ENCODE measurements at places on chromosomes 6 and 20. TPM values are rescaled to one million over a fixed set of nuclear protein-coding genes. Genes with fewer than 3 reads are reported as not detected.
A peak's percentile ranks its signal among the peaks of the same experiment; 100 is the strongest.

IP6K3 gene
- not detected for total RNA-seq

SLC26A8 gene
- not detected for total RNA-seq

RWDD1 gene
- total RNA-seq = 45.2 TPM

LY6G5B gene
- 23.2 TPM for total RNA-seq

TCP11 gene
- total RNA-seq = not detected

COX4I2 gene
- total RNA-seq = not detected

OLIG3 gene
- total RNA-seq = 0.44 TPM

DEFB112 gene
- total RNA-seq = not detected

RBPJL gene
- not detected for total RNA-seq

HCK gene
- not detected for total RNA-seq

EFCAB8 gene
- total RNA-seq = 1.0 TPM

GRCh38 chr6:111564482-111564945 is 41.2 kb downstream of the TRAF3IP2 start:
- H3K36me3 ChIP-seq = peaks cover 72% of the 10 kb centered on the region
- peak; percentile 18 for DNase-seq
- no peaks in the 10 kb centered on the region for H3K27me3 ChIP-seq
- H3K27ac ChIP-seq = peak overlapping the region; percentile 63
- H3K4me1 ChIP-seq = peaks cover 55% of the 10 kb centered on the region

GRCh38 chr6:56796196-56796532 is 153.5 kb upstream of the DST start:
- H3K4me1 ChIP-seq = no peaks in the 10 kb centered on the region
- H3K27me3 ChIP-seq = peaks cover 8% of the 10 kb centered on the region
- no peak for DNase-seq
- H3K36me3 ChIP-seq = no peaks in the 10 kb centered on the region
- H3K27ac ChIP-seq = no peak overlapping the region

- H3K27ac ChIP-seq = peak overlapping the region; percentile 99
- H3K4me3 ChIP-seq = peak overlapping the region; percentile 92
- peaks cover 28% of the 10 kb centered on the region for H3K36me3 ChIP-seq
- H3K4me1 ChIP-seq = peaks cover 72% of the 10 kb centered on the region
- DNase-seq = peak; percentile 34
- H3K27me3 ChIP-seq = no peaks in the 10 kb centered on the region
Observed at GRCh38 chr6:107821591-107821990, 2.5 kb downstream of the SCML4 start.

GRCh38 chr20:63342561-63343459 is 18.3 kb downstream of the CHRNA4 start:
- no peak overlapping the region for H3K4me3 ChIP-seq
- no peaks in the 10 kb centered on the region for H3K4me1 ChIP-seq
- peaks cover 5% of the 10 kb centered on the region for H3K27me3 ChIP-seq
- DNase-seq = no peak
- H3K27ac ChIP-seq = no peak overlapping the region
- no peaks in the 10 kb centered on the region for H3K36me3 ChIP-seq

- H3K4me3 ChIP-seq = no peak overlapping the region
- peaks cover 9% of the 10 kb centered on the region for H3K27me3 ChIP-seq
- H3K4me1 ChIP-seq = no peaks in the 10 kb centered on the region
Observed at GRCh38 chr6:28757429-28758045, 166.2 kb downstream of the TRIM27 start.

- H3K36me3 ChIP-seq = no peaks in the 10 kb centered on the region
- H3K27ac ChIP-seq = no peak overlapping the region
- H3K4me1 ChIP-seq = no peaks in the 10 kb centered on the region
- H3K4me3 ChIP-seq = no peak overlapping the region
Observed at GRCh38 chr20:10992731-10993130, 318.9 kb upstream of the JAG1 start.

GRCh38 chr20:19284400-19285178 is 72.1 kb downstream of the SLC24A3 start:
- no peaks in the 10 kb centered on the region for H3K4me1 ChIP-seq
- no peak overlapping the region for H3K27ac ChIP-seq
- no peak overlapping the region for H3K4me3 ChIP-seq
- no peaks in the 10 kb centered on the region for H3K36me3 ChIP-seq
- DNase-seq = no peak

DNA sequence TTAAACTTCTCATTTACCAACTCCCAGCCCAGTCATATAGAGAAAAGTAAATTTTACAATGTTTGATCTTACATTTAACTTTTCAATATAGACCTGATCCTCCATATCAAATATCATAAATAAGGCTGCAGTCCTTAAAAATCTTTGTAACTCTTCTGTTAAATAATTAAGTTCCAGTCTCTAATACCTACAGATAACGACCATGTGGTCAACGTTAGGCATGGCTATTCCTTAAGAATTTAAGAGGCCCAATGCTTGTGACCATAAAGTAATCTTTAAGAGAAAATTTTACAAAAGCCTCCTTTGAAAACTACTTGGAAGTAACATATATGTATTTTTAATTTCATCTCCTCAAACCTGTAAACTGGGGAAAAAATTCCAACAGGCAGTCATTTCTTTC is 1.6 kb downstream of the FBXO5 start:
- H3K36me3 ChIP-seq = peaks cover 66% of the 10 kb centered on the region
- no peaks in the 10 kb centered on the region for H3K27me3 ChIP-seq
- H3K4me3 ChIP-seq = peak overlapping the region; percentile 77
- H3K4me1 ChIP-seq = peaks cover 55% of the 10 kb centered on the region
- DNase-seq = no peak

DNA sequence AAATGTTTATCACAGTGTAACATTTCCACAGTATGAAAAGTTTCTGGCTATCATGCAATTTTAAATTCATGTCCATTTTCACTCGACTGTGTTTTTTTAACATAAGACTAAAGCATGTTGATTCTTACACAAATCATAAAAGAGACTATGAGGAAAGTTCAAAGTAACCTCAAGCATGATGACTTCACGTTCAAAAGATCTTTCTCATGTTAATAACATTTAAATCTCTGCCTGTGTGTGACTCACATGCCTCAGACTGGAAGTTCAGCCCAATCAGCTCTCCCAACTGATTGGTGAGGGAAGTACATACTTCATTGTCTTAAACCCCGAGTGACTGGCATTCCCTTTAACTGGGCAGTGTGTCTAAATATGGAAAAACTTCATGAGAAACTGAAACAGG is 37.4 kb downstream of the ATXN1 start:
- no peak overlapping the region for H3K4me3 ChIP-seq
- no peak overlapping the region for H3K27ac ChIP-seq
- no peaks in the 10 kb centered on the region for H3K27me3 ChIP-seq
- DNase-seq = no peak
- peaks cover 27% of the 10 kb centered on the region for H3K36me3 ChIP-seq

DNA sequence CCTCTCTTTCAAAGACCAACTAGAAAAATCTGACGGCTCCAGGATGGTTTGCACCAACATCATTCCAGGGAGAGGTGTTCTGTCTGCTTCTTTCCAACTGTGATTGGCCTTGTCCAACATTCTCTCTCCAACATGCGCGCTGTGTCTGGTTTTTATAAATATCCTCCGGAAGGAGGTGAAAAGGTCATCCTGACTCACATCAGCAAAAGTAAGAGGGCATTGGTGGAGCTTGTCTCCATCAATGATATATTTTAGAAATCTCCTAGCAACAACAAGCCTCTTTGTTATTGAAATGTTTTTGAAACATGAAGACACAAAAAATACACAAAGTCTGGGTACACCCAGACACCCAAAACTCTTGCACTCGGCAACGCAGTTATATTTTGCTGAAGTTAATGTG is 475.3 kb upstream of the JARID2 start:
- no peaks in the 10 kb centered on the region for H3K36me3 ChIP-seq
- peaks cover 3% of the 10 kb centered on the region for H3K27me3 ChIP-seq
- DNase-seq = no peak
- no peak overlapping the region for H3K27ac ChIP-seq

GRCh38 chr6:33207552-33208090 is 679 bp upstream of the RING1 start:
- peak overlapping the region; percentile 87 for H3K27ac ChIP-seq
- DNase-seq = no peak
- H3K27me3 ChIP-seq = peaks cover 1% of the 10 kb centered on the region

DNA sequence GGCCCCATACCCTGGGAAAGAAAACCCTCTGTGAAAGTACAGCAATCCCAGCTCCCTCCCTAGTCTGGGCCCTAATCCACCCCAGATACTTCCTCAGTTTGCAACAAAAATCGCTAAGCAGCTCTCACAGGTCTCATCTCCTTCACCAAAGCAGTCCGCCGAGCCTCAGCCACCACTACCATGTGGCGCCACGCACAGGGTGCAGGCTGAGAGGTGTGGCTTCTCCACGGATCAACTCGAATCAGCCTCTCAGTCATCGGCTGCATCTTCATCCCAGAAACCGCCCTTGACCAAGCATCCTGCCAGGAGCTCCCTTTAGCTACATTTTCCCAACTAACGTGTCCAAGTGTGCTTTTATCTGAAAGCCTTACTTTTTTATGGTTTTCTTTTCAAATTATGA is 50.7 kb downstream of the ANKRD60 start:
- no peak overlapping the region for H3K27ac ChIP-seq
- DNase-seq = no peak

GRCh38 chr6:111592726-111593511 is 12.8 kb downstream of the TRAF3IP2 start:
- peaks cover 31% of the 10 kb centered on the region for H3K36me3 ChIP-seq
- no peaks in the 10 kb centered on the region for H3K27me3 ChIP-seq

GRCh38 chr6:118963003-118963402 is 28.0 kb upstream of the MCM9 start:
- no peak for DNase-seq
- H3K27ac ChIP-seq = no peak overlapping the region
- no peaks in the 10 kb centered on the region for H3K27me3 ChIP-seq
- H3K36me3 ChIP-seq = no peaks in the 10 kb centered on the region

- peaks cover 2% of the 10 kb centered on the region for H3K36me3 ChIP-seq
- no peak for DNase-seq
- H3K4me3 ChIP-seq = peak overlapping the region; percentile 30
- H3K27ac ChIP-seq = peak overlapping the region; percentile 82
- H3K4me1 ChIP-seq = peaks cover 37% of the 10 kb centered on the region
- peaks cover 4% of the 10 kb centered on the region for H3K27me3 ChIP-seq
Observed at GRCh38 chr6:105482227-105482844, 79.5 kb upstream of the PREP start.

GRCh38 chr6:148700047-148700715 is 46.6 kb upstream of the UST start:
- DNase-seq = no peak
- no peak overlapping the region for H3K27ac ChIP-seq
- H3K4me1 ChIP-seq = peaks cover 10% of the 10 kb centered on the region
- peaks cover 3% of the 10 kb centered on the region for H3K27me3 ChIP-seq
- H3K36me3 ChIP-seq = no peaks in the 10 kb centered on the region

- H3K27me3 ChIP-seq = peaks cover 49% of the 10 kb centered on the region
- H3K4me1 ChIP-seq = peaks cover 27% of the 10 kb centered on the region
- H3K36me3 ChIP-seq = no peaks in the 10 kb centered on the region
- H3K27ac ChIP-seq = no peak overlapping the region
- no peak overlapping the region for H3K4me3 ChIP-seq
Observed at GRCh38 chr20:1490643-1491195, 501 bp downstream of the SIRPB2 start.

GRCh38 chr6:165804331-165805066 is 141.5 kb upstream of the PDE10A start:
- H3K27ac ChIP-seq = no peak overlapping the region
- no peak for DNase-seq
- peaks cover 23% of the 10 kb centered on the region for H3K27me3 ChIP-seq
- no peaks in the 10 kb centered on the region for H3K36me3 ChIP-seq
- peaks cover 4% of the 10 kb centered on the region for H3K4me1 ChIP-seq

DNA sequence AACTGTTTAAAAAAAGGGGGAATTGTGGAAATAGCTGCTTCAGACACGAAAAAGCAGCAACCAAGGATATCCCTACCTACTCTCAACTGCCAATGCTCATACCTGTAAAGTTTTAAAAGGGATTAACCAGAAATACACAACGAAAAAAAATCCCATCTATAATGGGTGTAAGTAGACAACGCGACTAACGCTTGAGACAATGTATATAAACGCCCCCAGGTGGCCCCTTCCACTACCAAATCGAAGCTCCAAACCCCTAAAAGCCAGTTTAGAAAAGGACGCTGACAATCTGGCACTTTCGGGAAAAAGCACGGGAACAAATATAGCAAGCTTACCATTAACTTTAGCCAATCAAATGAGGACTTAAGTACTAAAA is 94.5 kb upstream of the BTN3A2 start:
- H3K36me3 ChIP-seq = peaks cover 18% of the 10 kb centered on the region
- no peak overlapping the region for H3K27ac ChIP-seq
- DNase-seq = peak; percentile 57
- peaks cover 35% of the 10 kb centered on the region for H3K4me1 ChIP-seq

- peaks cover 2% of the 10 kb centered on the region for H3K27me3 ChIP-seq
- no peak overlapping the region for H3K4me3 ChIP-seq
- H3K36me3 ChIP-seq = no peaks in the 10 kb centered on the region
- no peaks in the 10 kb centered on the region for H3K4me1 ChIP-seq
- no peak for DNase-seq
- no peak overlapping the region for H3K27ac ChIP-seq
Observed at GRCh38 chr20:39090906-39091305, 128.8 kb downstream of the DHX35 start.

- no peak overlapping the region for H3K27ac ChIP-seq
- no peaks in the 10 kb centered on the region for H3K36me3 ChIP-seq
Observed at GRCh38 chr6:1834207-1834606, 224.5 kb downstream of the FOXC1 start.

Measured in activated CD8-positive, alpha-beta T cell treated with anti-CD3 and anti-CD28 coated beads, Interleukin-2, amount 10 ng/mL, durations not matched to agents 7 days and 5 days (primary cell).